ENCODE measurements at places on chromosomes 7 and 10.

GRCh38 chr10:74883428-74883827 is 57.0 kb downstream of the KAT6B start:
- DNase-seq: no peak

DNA sequence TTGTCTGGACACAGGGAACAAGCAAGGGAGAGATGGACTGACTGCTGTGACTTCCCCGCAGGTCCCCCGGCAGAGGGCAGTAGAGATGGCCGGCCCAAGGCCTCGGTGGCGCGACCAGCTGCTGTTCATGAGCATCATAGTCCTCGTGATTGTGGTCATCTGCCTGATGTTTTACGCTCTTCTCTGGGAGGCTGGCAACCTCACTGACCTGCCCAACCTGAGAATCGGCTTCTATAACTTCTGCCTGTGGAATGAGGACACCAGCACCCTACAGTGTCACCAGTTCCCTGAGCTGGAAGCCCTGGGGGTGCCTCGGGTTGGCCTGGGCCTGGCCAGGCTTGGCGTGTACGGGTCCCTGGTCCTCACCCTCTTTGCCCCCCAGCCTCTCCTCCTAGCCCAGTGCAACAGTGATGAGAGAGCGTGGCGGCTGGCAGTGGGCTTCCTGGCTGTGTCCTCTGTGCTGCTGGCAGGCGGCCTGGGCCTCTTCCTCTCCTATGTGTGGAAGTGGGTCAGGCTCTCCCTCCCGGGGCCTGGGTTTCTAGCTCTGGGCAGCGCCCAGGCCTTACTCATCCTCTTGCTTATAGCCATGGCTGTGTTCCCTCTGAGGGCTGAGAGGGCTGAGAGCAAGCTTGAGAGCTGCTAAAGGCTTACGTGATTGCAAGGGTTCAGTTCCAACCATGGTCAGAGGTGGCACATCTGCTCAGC is 6.0 kb downstream of the CYREN start:
- DNase-seq: no peak

DNA sequence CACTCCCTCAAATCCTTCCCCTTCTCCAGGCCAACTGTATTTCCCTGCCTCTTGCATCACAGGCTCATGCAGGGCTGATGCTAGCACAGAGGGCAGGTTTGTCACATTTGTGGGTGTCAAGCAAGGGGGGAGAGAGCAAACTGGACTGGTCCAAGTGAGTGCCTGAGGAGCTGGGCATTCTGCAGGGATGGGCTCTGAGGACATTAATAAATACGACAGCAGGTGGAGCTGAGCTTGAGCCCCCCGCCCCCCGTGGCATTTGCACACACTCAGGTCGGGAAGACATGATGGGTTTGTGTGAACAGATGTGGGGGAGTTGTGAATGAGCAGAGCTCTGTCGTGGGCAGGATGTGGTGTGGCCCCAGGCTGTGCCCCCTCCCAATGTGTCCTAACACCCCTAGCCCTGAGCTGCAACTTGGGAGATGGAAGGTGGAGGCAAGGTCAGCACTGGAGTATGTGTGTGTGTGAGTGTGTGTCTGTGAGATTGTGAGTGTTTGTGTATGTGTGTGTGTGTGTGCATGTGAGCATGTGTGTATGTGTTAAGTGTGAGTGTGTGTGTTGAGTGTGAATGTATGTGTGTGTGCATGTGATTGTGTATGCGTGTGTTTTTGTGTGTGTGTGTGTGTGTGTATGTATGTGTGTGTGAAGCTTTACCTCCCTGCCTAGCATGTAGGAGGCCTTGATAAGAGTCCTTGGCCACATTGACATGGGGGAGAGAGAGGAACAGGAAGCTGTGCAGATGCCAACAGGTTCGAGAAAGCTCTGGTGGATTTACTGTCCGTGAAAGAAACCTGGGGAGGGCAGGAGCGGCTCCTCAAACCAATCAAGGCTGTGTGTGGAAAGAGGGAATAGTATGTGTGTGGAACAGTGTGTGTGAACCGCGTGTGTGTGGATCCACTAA is 9.1 kb downstream of the RASSF4 start:
- no peak for DNase-seq

- DNase-seq: no peak
These were observed 51.6 kb downstream of the ANK3 start for GRCh38 chr10:60338002-60338564.

GRCh38 chr7:91079487-91079886 is 184.7 kb upstream of the FZD1 start:
- no peak for DNase-seq

DNA sequence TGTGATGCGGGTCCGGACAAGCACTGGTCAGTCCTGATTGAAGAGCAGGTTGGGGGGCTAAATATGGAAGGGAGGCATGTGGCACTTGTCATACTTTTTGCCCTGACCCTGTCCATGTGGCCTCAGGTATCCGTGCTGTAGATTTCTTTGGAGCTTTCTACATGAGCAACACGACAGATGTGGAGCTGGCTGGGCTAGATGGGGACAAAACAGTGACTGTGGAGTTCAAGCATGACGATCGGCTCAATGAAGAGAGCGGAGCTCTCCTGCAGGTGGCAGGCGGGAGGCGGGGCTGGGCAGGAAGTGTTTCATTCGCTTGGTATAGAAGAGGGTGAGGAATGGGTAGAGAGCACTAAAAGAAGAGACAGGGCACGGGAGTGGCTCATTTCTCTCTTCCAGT is 13.0 kb upstream of the CHCHD1 start:
- no peak for DNase-seq

DNA sequence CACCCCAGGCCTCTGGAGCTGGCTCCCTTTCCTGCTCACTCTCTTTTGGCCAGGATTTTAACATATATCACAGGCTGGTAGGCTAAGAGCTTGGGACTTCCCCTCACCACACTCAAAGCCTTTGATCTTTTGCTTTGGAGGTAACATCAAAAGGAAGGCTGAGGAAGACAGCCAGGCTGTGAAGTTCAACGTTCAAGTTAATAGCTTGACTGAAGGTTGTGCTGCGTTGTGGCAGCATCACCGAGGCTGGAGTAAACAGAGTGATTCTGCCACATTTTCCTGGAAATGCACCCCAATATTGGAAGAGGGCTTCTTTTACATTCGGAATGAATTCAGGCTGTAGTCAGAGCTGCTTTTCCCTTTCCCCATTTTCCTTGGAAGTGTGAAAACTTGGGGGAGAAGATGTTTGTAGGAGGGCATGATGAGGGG is 57.3 kb downstream of the TCF7L2 start:
- DNase-seq: peak; percentile 3

DNA sequence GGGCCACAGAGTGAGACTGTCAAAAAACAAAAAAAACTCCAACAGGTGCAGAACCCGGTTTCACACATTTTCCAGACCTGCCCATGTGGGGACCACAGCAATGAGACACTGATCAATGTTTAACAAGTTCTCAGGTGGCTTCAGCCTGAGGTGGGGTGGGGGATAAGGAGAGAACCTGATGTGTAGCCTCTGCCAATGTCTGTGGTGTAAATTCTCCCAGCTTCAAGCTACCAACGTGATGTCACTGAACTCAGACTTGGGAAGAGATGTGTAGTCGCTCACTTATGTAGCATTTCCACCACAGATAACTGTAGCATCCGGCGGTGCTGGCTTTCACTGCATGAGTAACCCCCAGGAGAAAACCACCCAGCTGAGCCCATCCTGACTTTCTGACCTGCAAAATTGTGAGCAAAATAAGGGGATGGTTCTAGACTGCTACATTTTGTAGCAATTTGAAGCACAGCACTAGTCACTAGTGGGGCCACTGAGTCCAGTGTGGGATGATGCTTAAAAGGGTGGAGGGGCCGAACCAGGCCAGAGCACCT is 13.8 kb upstream of the TNRC18 start:
- DNase-seq: no peak

All from stimulated activated CD8-positive, alpha-beta memory T cell treated with anti-CD3 and anti-CD28 coated beads, Interleukin-12 subunit alpha, Interleukin-12 subunit beta, amount 100 ng/mL, for 4 hours (primary cell).